ENCODE measurements at places on chromosomes 3 and 15. TPM values are rescaled to one million over a fixed set of nuclear protein-coding genes. Genes with fewer than 3 reads are reported as not detected.

DNA sequence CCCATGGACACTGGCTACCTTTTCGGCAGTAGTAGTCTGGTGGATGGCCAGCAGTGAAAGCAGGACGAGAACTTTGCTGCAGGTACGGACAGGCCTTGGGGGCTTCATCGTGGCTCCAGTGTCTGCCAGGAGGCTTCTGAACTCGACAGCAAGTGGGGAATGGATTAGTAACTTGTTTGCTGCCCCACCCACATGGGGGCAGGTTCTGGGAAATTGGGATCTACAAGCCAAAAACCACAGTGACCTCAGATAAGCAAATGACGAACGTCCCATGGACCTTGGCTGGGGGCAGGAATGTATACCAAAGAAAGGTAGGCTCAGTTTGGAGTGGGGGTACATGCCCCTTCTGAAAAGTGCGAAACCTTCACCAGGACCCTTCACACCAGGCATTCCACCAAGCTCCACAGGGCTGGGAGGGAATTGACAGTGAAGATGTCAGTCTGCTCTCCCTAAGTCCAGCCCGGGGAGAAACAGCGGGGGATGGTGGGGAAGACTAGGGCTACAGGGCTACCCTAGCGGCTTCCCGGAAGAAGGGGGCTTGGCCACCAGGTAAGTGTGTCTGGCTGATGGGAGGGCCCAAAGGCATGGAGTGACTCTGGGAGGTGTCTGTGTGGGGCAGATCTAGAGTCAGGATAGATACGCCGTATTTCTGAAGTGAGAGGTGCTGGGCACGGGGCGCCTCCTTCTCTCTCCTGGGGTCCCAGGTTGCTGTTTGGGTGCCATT is at the start of gene ITIH4:
Gene ITIH4 (minus strand): TSS at position 138 of the 724 bp plus-strand sequence. CDS start 30 bp downstream, at position 108.
- H3K36me3 ChIP-seq, result no peaks in the 10 kb centered on the region
- DNase-seq, result no peak
- H3K27me3 ChIP-seq, result no peaks in the 10 kb centered on the region

- DNase-seq, result no peak
- no peaks in the 10 kb centered on the region for H3K36me3 ChIP-seq
- H3K27ac ChIP-seq, result no peak overlapping the region
- no peak overlapping the region for H3K4me3 ChIP-seq
- H3K27me3 ChIP-seq, result no peaks in the 10 kb centered on the region
Measured at GRCh38 chr3:136728918-136729317, 23.3 kb downstream of the STAG1 start.

GRCh38 chr3:37054370-37054769 is 61.1 kb downstream of the MLH1 start:
- peak overlapping the region; percentile 13 for H3K4me3 ChIP-seq
- peaks cover 82% of the 10 kb centered on the region for H3K36me3 ChIP-seq
- H3K27me3 ChIP-seq, result no peaks in the 10 kb centered on the region
- peak overlapping the region; percentile 88 for H3K27ac ChIP-seq

DNA sequence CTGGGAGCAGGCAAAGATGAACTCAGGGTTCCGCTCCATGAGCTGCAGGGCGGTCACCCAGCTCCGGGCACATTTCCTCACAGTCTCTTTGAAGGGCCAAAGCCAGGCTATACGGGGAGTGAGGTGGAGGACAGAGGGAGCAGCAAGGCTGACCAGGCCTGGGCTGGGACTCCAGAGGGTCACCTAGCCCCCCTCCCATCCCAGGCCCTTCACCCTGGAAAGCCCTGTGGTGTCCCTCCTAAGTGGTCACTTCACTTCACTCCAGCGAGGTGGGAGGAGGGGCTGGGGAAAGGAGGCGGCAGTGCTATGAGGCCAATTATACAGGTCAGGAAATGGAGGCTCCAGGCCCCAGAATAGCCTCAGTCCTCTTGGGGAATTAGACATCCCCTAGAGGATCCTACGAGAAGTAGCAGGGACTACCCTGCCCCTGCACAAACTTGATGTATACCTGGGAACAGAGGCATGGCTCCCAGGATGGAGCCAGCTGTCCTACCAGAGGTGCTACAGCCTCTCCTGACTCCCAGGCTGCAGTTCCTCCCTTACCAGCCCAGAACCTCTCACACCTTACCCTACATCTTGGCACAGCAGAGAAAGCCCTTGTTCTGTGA is 5.7 kb downstream of the MAN2C1 start:
- peaks cover 91% of the 10 kb centered on the region for H3K36me3 ChIP-seq
- H3K4me3 ChIP-seq, result no peak overlapping the region
- no peak for DNase-seq
- H3K27me3 ChIP-seq, result no peaks in the 10 kb centered on the region

DNA sequence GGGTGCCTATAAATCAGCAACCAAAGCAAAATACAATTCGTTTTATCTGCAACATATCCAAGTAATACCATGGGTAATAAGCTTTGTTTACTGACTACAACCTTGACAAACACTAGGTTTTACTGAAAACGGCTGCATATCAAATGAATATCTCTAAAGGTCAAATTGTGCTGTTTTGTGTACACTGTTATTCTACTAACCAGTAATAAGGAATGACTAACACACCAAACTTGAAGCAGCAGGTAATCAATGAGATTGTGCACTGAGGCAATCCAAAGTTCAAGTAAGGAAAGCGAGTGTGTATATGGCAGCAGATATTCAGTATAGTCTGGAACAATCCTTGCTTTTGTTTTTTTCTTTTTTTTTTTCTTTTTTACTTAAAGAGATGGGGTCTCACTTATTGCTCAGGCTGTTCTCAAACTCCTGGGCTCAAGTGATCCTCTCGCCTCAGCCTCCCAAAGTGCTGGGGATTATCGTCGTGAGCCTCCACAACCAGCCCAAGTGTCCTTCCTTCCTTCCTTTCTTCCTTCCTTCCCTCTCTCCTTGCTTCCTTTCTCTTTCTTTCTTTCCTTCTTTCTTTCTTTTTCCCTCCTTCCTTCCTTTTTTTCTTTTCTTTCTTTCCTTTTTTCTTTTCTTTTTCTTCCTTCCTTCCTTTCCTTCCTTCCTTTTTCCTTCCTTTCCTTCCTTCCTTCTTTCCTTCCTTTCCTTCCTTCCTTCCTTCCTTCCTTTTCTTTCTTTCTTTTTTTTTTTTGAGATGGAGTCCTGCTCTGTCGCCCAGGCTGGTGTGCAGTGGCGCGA is 34.9 kb downstream of the AP3S2 start:
- no peak overlapping the region for H3K27ac ChIP-seq
- no peak overlapping the region for H3K4me3 ChIP-seq
- H3K4me1 ChIP-seq, result no peaks in the 10 kb centered on the region

GRCh38 chr3:119809249-119810017 is 27.5 kb downstream of the NR1I2 start:
- no peaks in the 10 kb centered on the region for H3K36me3 ChIP-seq
- DNase-seq, result no peak
- peaks cover 6% of the 10 kb centered on the region for H3K4me1 ChIP-seq
- H3K27me3 ChIP-seq, result no peaks in the 10 kb centered on the region
- no peak overlapping the region for H3K27ac ChIP-seq

GRCh38 chr3:161893972-161894371 is 397.4 kb downstream of the OTOL1 start:
- no peak for DNase-seq
- no peak overlapping the region for H3K27ac ChIP-seq
- H3K36me3 ChIP-seq, result no peaks in the 10 kb centered on the region

DNA sequence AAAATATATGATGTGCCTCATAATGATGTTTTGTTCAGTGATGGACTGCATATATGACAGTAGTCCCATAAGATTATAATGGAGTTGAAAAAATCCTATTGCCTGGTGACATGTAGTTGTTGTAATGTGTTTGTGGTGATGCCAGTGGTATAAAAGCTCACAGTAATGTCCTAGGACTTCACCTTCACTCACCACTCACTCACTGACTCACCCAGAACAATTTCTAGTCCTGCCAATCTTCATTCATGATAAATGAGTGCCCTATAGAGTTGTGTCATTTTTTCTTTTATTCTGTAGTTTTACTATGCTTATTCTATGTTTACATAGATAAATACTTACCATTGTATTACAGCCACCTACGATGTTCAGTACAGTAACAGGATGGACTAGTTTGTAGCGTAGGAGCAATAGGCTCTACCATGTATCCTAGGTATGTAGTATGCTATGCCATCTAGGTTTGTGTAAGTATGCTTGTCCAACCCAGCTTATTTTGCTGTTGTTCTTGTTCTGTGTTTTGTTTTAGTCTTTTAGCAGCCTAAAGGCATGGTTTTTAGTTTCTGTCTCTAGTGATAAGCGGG is 88.5 kb upstream of the LRRFIP2 start:
- peak overlapping the region; percentile 53 for H3K27ac ChIP-seq
- no peak for DNase-seq
- peaks cover 4% of the 10 kb centered on the region for H3K36me3 ChIP-seq
- no peaks in the 10 kb centered on the region for H3K27me3 ChIP-seq
- H3K4me3 ChIP-seq, result no peak overlapping the region

DNA sequence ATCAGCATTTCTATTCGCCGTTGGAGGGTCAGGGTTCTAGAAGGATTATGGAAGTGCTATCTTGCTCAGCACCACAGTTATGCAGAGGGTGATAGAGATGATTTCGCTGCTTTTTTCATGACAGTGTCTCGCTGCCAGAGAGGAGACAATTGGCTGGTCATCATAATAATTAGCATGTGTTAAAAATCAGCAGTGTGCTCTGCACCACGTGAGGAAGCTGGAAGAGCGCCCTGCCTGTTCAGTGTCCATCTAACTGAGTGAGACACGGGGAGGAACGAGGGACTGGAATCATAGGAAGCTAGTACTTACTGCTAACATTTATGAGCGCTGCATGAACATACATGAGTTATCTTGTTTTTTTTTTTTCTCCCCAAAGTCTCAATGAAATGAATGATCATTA is 116.2 kb upstream of the PLAAT1 start:
- H3K27ac ChIP-seq, result no peak overlapping the region
- H3K36me3 ChIP-seq, result no peaks in the 10 kb centered on the region
- H3K27me3 ChIP-seq, result no peaks in the 10 kb centered on the region
- H3K4me3 ChIP-seq, result no peak overlapping the region

- H3K36me3 ChIP-seq, result no peaks in the 10 kb centered on the region
- no peak overlapping the region for H3K27ac ChIP-seq
- H3K27me3 ChIP-seq, result no peaks in the 10 kb centered on the region
- H3K4me1 ChIP-seq, result no peaks in the 10 kb centered on the region
- no peak overlapping the region for H3K4me3 ChIP-seq
Measured at GRCh38 chr3:193680220-193680619, 87.2 kb downstream of the OPA1 start.

DNA sequence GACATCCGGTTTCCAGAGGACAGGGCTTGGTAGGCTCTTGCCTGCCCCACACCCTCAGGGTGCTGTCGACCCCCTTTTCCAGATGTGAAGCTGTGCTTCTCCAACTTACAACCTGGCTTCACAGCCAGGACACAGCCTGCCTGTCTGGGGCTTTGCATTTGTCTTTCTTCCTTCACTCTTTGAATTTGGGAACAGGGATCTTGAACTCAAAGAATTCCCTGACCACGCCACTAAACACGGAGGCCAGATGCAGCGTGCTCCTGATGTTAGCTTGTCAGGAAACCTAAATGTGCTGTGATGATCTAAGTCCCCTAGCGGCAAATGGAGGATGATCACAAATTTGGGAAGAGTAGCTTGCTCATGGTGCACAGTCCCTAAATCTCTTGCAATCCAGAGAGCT is 244.8 kb upstream of the RGMA start:
- no peaks in the 10 kb centered on the region for H3K36me3 ChIP-seq
- H3K4me3 ChIP-seq, result no peak overlapping the region
- no peaks in the 10 kb centered on the region for H3K4me1 ChIP-seq
- H3K27ac ChIP-seq, result no peak overlapping the region

- H3K4me3 ChIP-seq, result peak overlapping the region; percentile 100
- peak; percentile 71 for DNase-seq
- peaks cover 33% of the 10 kb centered on the region for H3K4me1 ChIP-seq
- no peaks in the 10 kb centered on the region for H3K27me3 ChIP-seq
Measured at GRCh38 chr3:127673191-127674100, 694 bp downstream of the ABTB1 start.

GRCh38 chr3:163218336-163218735 is 1721.7 kb downstream of the OTOL1 start:
- no peaks in the 10 kb centered on the region for H3K27me3 ChIP-seq
- H3K36me3 ChIP-seq, result no peaks in the 10 kb centered on the region
- DNase-seq, result no peak

GRCh38 chr15:77484994-77485393 is 64.3 kb downstream of the HMG20A start:
- no peaks in the 10 kb centered on the region for H3K4me1 ChIP-seq
- DNase-seq, result no peak
- peaks cover 52% of the 10 kb centered on the region for H3K36me3 ChIP-seq
- peak overlapping the region; percentile 3 for H3K27ac ChIP-seq

GRCh38 chr3:107367353-107367752 is 9.9 kb upstream of the CCDC54 start:
- no peaks in the 10 kb centered on the region for H3K4me1 ChIP-seq
- no peak overlapping the region for H3K27ac ChIP-seq
- no peaks in the 10 kb centered on the region for H3K36me3 ChIP-seq
- no peak overlapping the region for H3K4me3 ChIP-seq

GRCh38 chr3:193053046-193053435 is 135.4 kb upstream of the MB21D2 start:
- no peak overlapping the region for H3K27ac ChIP-seq
- no peaks in the 10 kb centered on the region for H3K36me3 ChIP-seq
- no peaks in the 10 kb centered on the region for H3K4me1 ChIP-seq
- H3K4me3 ChIP-seq, result no peak overlapping the region
- no peak for DNase-seq
- no peaks in the 10 kb centered on the region for H3K27me3 ChIP-seq

DNA sequence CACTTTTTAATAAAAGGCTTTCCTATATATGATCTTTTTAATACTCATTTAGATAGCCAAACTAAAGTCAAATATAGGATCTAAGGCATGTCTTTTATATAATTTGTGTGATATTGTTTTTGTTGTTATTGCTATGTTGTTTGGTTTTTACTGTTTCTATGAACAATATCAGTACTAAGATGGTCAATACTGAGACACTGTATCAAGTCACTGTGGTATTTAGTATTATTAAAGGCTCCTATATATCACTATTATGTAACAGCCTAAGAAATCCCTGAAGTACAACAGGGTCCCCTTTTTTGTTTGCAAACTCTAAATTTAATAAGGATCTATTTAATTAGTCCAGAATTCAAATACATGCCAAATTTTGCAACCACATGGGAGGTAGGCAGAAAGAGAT is 61.9 kb downstream of the TBC1D5 start:
- no peak overlapping the region for H3K27ac ChIP-seq
- H3K36me3 ChIP-seq, result no peaks in the 10 kb centered on the region
- DNase-seq, result no peak

DNA sequence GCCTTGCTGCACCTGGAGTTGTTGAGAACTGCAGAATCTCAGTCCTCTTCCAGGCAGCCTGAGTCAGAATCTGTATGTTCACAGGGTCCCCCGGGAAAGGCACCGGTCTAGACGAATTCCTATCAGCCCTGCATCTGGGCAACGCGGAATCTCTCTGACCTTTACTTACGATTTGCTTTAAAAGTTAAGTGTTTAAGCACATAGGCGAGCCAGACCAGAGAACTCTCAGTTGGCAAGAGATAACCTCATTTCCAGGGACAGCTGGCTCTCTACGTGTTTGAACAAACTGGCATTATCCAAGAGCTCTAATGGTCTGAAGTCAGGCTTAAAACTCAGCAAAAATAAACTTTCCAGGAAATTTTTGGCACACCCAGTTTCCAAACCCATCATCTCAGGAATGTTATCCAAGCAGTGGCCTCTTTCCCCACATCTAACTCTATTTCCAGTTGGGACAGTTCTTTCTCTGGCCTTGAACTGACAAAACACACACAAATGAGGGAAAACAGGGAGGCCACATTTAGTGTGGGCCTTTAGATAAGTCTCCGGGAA is 53.4 kb downstream of the HES1 start:
- H3K4me1 ChIP-seq, result peaks cover 3% of the 10 kb centered on the region
- no peaks in the 10 kb centered on the region for H3K36me3 ChIP-seq
- no peak overlapping the region for H3K4me3 ChIP-seq
- no peak for DNase-seq
- no peak overlapping the region for H3K27ac ChIP-seq

The VEPH1 gene
- polyA plus RNA-seq, result not detected

The ZNF620 gene
- polyA plus RNA-seq, result 2.5 TPM

The GOLGA6A gene
- polyA plus RNA-seq, result not detected

The PPP1R2 gene
- polyA plus RNA-seq, result 16.8 TPM

The PRKCD gene
- polyA plus RNA-seq, result 7.8 TPM

The PLCH1 gene
- polyA plus RNA-seq, result 0.07 TPM

The MYO5C gene
- polyA plus RNA-seq, result 0.89 TPM

The CAND2 gene
- polyA plus RNA-seq, result 36.2 TPM
